ENCODE measurements at places on chromosomes 2 and 18.

DNA sequence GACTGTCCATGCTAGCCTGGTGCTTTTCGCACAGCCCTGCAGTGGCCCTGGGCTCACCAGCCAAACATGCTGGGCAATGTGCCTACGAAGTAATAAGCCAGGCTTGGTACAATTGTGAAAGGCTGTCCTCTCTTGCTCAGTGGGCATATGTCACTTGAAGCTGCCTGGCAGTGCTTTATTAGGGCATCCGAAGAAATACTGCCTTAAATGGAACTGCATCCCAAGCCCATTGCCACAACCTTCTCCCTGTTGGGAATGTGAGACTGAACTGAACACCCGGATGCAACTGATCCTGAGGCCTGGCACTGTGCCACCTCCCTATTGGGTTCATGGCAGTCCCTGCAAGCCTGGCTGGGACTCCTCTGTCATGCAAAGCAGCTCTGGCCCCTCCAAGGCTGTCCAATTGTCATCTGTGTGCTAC lies 15.9 kb downstream of the CAPG start:
- DNase-seq, result no peak

- peak; percentile 12 for DNase-seq
Observed at GRCh38 chr2:84694088-84694622, 177.9 kb downstream of the DNAH6 start.

- peak; percentile 39 for DNase-seq
Observed at GRCh38 chr2:102137138-102137537, 5.4 kb upstream of the IL1R1 start.

DNA sequence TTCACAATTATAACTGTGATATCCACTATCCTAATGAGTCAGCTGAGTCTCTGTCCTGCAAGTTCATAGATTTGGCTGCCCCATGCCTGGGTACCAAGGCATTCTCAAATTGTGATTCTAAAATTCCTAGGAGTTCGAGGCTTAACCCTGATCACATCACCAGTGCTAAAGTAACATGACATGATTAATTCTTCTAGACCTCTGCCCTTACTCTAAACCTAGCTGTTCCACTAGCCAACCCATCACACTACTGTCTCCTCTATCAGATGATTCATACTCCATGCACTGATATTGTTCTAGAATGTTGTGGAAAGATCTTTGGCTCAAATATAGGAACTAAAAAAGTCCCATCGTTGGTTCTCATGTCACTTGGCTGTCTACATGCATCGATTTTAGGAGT lies 487.6 kb downstream of the PIK3C3 start:
- no peak for DNase-seq

GRCh38 chr2:60880643-60881046 lies 729 bp upstream of the REL start:
- DNase-seq, result no peak

GRCh38 chr18:43870626-43871025 lies 593.3 kb upstream of the SYT4 start:
- no peak for DNase-seq

Data from stimulated activated CD4-positive, alpha-beta T cell treated with anti-CD3 and anti-CD28 coated beads, Interleukin-12 subunit alpha, Interleukin-12 subunit beta, amount 100 ng/mL, for 48 hours (primary cell).